ENCODE measurements at places on chromosomes 12 and 14.

GRCh38 chr12:5173511-5174011 is 129.9 kb downstream of the KCNA5 start:
- DNase-seq, result no peak

DNA sequence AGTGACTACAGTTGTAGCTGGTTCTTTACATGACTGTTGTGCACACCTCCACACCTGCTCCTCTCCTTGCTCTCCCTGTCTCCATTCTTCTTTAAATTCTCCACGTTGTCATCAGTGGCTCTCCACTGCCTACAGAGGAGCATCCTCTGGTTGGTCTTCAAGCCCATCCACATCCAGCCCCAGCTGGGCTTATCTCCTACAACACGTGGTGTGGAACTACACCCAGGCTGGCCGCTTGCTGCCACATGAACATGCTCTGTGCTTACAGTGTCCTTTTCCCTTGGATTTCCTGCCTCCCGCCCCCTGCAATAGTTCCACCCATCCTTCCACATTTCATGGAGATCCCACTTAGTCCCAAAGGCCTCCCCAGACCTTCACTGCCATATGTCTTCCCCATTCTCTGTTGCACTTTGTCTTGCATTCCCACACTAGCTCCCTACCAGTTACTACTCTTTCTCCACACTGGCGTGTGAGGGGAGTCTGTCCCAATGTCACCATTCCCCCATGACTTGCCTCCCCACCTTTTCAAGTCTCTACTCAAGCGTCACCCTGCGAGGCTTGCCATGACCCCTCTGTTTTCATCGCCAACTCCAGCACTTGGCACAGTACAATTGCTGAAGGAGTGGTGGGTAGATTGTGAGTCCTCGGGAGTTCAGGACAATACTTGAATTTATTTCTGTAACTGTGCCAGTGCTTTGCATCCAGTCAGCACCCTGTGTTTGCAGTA is 9.8 kb upstream of the MCRS1 start:
- no peak for DNase-seq

DNA sequence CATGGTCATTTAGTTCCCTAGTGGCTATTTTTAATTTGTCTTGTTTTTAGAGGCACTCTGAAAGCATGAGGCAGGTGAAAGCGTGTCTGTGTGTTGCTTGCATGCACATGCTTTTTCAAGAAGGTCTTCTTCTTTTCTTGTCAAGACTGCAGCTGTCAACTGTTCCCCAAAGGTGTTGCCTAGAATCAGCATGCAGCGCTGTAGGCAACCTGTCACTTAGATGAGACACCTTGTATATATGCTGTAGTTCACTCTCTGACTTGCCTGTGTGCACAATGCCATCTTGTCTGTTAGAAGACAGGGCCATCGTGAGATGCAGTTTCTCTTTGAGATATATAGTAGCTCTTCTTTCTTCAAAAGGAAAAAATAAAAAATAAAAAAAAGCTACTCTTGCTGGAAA is 885.7 kb downstream of the DIO2 start:
- no peak for DNase-seq

GRCh38 chr12:126582231-126582630 is 1517.0 kb downstream of the AACS start:
- no peak for DNase-seq

- no peak for DNase-seq
Measured at GRCh38 chr14:60974090-60974651, 6.7 kb downstream of the TRMT5 start.

GRCh38 chr14:21985081-21985480 is 311.5 kb upstream of the OR4E1 start:
- DNase-seq, result no peak

DNA sequence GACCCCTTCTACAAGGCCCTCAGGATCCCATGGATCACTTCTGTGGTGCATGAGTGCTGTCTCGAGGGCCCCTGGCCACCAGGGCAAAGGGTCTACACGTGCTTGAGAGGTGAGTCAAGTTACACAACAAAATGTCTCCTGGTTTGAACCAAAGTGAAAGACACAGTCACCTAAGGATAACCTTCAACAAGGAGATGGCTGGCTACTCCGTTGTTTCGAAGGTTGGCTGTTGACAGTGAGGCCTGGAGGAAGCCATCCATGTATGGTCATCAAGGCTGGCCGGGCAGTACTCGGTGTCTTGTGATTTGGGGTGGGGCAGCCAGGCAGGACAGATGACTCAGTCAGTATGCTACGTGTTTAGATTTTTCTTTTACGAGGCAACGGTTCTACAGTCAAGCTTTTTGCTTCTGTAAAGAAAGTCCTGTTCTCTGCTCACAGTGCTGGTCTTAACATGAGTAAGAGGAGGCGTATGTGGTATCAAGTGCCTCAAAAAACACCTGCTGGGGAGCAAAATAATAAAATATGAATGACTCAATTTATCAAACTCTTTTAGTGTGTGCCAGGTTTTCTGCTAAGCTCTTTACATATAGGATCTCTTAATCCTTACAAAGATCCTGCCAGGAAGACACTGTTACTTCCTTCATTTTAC is 18.0 kb upstream of the NT5DC3 start:
- DNase-seq, result no peak

DNA sequence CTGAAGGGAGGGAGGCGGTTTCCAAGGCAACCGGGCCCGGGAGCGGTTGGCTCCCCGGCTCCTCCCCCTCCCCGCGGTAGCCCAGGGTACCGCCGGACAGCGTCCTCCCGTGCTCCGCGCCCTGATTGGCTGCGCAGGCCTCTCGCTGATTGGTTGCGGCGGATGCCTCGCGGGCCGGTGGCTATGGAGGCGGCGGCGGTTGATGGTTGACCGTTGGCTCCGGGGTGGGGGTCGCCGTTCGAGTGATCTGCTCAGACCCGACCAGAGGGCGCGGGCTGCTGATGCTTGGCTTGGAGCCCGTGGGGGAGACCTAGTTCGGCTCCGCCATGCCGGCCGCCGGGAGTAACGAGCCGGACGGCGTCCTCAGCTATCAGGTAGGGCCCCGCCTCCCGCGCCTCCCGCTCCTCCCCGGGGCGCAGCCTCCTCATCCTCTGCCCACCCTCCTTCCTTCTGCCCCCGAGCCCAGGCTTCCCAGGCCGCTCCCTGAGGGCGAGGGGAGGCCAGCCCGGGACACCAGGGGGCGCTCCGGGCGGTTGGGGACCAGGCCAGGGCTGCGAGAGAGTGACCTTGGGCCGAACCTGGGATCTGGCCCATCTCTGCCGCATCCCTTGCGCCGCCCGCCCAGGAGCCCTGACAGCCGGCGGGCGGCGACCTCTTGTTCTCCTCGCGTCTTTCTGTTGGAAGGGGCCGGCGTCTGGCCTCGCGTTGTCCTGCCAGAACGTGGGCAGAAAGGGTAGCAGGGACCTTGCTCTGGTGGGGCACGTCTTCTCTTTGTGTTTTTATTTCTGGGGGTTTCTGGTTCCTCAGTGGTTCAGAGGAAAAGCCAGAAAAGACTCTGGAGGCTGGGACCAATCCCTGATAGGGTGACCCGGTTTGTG is at the start of gene SLC4A8:
SLC4A8 (plus strand) TSS at position 170 of the 878 bp plus-strand sequence; CDS start at position 327, 157 bp downstream.
- peak; percentile 75 for DNase-seq

- no peak for DNase-seq
Measured at GRCh38 chr12:128702371-128702770, 121.4 kb downstream of the SLC15A4 start.

GRCh38 chr12:18752280-18752920 is 14.5 kb downstream of the CAPZA3 start:
- no peak for DNase-seq

GRCh38 chr14:94761997-94762377 is 7.9 kb downstream of the GSC start:
- DNase-seq, result no peak

GRCh38 chr14:90797451-90797850 is 18.8 kb downstream of the TTC7B start:
- DNase-seq, result no peak

DNA sequence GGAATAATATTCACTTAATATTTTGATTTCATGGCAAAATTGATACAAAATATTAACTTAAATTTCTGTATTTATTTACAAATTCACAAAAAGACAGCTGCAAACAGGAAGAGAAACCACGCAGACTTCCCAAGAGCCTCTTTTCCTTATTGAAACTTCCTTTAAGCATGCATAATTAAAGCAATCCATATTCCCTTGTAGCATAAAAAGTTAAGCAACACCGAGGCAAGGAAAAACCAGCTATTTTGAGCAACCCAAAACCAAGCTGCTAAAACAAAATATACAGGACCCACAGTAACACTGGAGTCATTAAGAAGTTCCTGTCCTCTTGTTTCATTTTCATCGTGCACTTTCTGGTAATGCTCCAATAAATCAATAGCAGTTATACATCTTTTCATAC is 58.0 kb downstream of the EEA1 start:
- no peak for DNase-seq

DNA sequence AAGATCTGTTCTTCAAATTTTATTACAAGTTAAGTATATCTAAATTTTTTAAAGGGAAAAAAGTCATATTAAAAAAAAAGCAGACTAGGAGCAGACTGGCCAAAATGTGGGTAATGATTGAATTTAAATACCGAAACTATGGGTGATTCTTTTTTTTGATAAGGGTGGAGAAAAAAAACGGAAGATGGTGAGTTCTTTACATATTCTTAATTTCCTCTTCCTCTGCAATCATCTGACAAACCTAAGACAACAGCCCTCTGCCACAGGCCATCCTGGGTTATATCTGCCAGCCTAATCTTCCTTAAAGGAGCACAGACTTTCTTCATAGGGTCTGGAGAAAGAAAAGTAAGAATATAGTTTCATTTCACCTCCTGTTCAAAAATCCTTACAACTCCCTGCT is 108.0 kb downstream of the PPP2R5E start:
- DNase-seq, result no peak

- DNase-seq, result peak; percentile 56
Measured at GRCh38 chr14:31510222-31510621, 22.4 kb upstream of the GPR33 start.

GRCh38 chr14:44699391-44699790 is 192.3 kb upstream of the FSCB start:
- DNase-seq, result no peak

DNA sequence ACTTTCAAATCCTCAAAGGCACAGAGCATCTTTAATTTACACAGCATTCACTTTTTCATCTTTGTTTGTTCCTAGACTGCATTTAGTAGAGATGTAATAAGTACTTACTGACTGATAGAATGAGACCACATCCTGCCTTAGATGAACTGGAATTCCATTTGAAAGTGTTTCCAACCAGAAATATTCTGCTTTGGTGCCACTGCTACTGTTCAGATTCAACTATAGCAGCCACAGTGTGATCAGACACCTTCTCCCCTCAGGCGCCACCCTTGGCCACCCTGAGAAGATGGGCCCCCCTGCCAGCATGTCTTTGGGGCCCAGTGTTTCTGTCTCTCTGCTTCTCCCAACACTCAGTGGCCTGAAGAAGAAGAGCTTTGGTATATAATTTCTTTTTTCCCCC is 449.1 kb downstream of the RAD51B start:
- no peak for DNase-seq

- no peak for DNase-seq
Measured at GRCh38 chr12:125604976-125605375, 539.7 kb downstream of the AACS start.

DNA sequence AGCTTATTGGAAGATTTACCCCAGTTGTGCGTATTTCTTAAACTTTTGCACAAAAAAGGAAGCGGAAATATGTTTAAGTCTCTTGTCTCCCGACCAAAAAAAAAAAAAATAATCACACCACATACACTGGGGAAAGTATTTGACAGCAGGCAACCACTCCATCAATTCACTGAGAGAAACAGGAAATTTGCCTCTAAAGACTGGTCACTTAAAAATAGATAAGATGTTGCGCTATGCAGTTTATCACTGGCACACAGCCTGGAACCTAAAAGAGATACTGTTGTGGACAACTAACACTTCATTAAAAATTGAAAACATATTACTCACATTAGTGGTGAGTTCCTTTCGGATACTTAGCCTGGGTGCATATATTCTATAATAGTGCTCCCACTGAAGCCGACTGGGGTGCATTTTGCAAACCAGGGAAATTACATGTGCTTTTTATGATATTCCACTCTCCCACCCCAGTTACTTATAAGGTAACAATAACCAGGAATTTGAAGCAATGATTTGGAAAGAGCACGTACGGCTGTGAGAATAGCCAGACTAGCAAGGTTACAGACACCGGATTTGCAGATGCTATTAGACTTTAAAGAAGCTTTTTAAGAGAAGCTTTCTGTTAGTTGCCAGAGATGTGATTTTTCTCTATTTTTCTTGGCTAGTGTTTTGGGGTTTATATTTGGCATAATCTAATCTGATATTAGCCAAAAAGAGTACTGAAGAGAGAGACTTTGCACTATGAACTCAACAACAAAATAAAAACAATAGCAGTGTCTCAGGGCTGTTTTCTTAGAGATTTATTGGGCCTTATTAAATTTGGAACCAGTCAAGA is 311.5 kb downstream of the NOVA1 start:
- no peak for DNase-seq

GRCh38 chr14:95313707-95314106 is 6.0 kb downstream of the CLMN start:
- no peak for DNase-seq

GRCh38 chr12:6071589-6071988 is 52.9 kb downstream of the VWF start:
- DNase-seq, result no peak

GRCh38 chr14:92587700-92588085 is 74.1 kb downstream of the RIN3 start:
- no peak for DNase-seq
